Urothelium cell line (cell line): ENCODE measurements at places on chromosomes 1 and 21.
A peak's percentile ranks its signal among the peaks of the same experiment; 100 is the strongest.

DNA sequence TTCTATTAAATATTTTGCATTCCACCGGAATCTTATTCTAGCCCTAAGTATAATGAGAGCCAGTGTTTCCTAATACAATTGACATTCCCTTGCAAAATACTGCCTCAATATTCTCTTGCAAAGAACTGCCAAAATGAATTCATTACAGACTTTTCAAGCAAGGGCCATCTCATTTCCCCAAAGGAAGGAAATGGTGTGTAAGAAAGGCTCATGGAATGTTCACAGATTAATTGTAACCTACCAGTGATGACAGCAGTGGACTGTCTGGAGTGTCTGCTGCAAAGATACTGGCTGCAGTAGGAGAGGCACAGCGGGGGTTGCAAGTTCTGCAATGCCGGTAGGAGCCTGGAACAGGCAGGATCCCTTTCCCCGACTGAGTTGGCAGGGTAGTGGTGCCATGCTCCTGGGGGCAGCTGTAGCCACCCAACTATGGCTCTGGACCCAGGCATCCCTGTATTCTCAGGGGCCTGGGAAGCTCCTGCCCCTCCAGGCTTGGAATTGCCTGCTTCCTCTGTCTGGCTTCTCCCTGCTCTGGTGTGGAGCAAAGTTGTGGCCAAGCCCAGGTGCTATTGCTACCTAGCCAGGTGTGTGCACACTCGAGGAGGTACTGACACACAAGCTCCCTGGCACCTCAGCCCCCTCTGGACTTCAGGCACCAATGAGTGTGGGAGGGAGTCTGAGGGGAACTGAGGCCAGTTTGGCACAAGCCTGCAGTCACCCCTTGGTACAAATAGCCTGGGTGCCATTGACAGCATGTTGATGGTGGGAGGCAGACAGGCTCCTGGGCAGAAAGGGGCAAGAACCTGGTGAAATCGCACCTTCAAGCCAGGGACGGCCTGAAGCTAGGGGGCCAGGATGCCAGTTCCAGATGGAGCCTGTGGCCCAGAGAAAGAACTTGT, 1371.0 kb downstream of the KCNT2 start:
- DNase-seq: no peak

GRCh38 chr1:27601321-27601770, 2.6 kb downstream of the AHDC1 start:
- DNase-seq: no peak

DNA sequence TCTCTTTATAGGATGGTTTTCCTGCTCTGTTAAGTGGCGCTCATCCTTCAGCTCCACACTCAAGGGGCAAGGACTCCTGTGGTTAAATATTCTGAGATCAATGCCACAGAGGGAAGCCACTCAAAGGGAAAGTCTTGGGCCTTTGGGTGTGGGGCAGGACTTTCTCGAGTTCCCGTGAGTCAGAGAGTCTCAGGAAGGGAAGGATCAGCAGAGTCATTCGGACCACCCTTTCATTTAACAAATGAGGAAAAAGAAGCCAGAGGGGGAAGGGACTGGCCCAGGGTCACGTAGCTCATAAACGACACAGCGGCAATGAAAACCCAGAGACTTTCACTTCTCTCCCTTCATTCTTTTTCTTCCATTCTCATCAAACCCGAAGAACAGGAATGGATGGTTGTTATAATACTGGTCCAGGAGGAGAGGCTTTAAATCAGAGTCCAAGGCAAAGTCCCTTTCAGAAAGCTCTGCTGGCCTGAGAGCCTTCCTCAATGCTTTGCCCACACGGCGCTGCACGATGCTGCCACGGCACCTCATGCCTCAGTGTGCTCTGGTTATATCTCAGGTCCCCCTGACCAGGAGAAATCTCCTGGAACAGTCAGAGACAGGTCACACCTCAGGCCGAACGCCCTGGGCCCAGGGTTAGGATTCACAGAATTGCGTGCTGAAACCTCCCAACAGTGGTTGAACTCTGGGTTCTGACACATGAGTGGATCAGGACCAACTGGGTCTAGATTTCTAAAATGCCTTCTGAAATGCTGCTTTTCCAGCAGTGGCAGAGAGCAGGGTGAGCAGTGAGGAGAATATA, 65.3 kb downstream of the TENT5C start:
- DNase-seq: no peak

GRCh38 chr1:24803220-24803619, 58.0 kb downstream of the CLIC4 start:
- no peak for DNase-seq

- no peak for DNase-seq
Observed at GRCh38 chr21:45073301-45074047, 906 bp upstream of the ADARB1 start.

- no peak for DNase-seq
Observed at GRCh38 chr1:54791880-54792522, 9.1 kb downstream of the TTC22 start.

DNA sequence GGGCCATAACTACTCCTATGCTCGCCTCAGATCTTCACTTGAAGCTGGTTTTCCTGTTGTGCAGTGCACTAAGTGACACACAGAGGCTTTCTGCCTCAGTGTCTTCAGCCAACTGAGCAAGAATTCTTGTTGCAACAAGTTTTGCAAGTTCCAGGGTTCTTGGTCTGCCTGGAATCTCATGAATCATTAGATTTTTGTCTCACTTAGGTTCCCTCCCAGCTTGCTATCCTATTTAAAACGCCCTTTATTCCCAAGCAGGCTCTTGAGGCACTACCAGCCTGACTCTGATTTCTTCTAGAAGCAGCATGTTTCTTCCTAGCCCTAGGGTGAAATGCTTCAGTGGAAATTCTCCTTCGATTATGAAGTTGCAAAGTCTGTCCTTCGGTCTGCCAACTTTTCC, 158.8 kb downstream of the C1orf21 start:
- no peak for DNase-seq

- DNase-seq: no peak
Observed at GRCh38 chr1:12255913-12256312, 26.1 kb downstream of the VPS13D start.

DNA sequence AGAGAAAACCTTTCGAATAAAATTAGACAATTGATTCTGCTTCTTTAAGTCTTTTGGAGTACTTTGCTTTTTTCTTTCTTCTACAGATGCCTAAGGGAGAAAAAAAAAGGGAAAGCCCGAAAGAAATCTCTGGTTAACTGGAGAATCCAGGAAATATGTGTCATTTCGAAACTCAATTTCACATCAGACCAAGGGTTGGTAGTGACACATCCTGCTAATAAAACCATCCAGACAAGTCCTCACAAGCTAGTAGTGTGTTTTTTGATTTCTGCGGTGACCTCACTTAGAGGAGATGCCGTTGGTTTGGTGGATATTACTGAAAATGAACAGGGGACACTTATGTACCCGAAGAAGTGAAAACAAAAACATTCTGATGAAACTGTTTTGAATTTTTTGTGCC, 726.5 kb upstream of the ADAMTS5 start:
- peak; percentile 72 for DNase-seq

- no peak for DNase-seq
Observed at GRCh38 chr1:8456991-8457390, 139.1 kb downstream of the SLC45A1 start.

DNA sequence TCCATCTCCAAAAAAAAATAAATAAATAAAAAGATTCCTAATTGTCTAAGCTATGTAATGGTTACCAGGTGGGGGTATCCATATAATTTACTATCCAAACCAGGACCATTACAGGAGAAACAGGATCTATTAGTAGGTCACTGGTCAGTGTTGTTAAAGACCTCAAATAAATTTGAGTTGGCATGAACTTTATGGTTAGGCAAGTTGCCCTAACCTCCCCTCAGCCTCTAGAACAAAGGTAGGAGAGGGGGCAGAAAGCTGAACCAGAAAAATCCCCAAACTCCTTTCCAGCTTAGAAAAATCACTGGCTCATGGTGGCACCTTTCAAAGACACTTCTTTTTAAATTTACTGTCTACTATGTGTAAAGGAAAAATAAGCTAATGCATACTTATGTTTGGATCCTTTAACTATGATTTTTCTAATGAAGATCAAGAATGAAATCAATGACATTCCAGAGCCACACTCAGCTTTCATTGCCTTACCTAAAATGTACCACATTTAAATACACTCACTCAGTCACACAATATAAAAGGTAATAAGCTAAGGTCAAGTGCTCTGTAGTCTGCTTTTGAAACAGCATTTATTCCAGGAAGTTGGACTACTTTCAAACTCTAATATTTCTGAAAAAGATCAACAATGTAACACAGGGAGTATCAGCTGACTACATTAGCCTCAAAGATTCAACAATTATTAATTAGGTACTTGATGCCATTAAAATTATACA, 13.8 kb downstream of the EIF4G3 start:
- DNase-seq: no peak

GRCh38 chr1:206685334-206685768, 646 bp downstream of the MAPKAPK2 start:
- DNase-seq: peak; percentile 64

- no peak for DNase-seq
Observed at GRCh38 chr1:207313131-207313530, 8.3 kb upstream of the CD55 start.

DNA sequence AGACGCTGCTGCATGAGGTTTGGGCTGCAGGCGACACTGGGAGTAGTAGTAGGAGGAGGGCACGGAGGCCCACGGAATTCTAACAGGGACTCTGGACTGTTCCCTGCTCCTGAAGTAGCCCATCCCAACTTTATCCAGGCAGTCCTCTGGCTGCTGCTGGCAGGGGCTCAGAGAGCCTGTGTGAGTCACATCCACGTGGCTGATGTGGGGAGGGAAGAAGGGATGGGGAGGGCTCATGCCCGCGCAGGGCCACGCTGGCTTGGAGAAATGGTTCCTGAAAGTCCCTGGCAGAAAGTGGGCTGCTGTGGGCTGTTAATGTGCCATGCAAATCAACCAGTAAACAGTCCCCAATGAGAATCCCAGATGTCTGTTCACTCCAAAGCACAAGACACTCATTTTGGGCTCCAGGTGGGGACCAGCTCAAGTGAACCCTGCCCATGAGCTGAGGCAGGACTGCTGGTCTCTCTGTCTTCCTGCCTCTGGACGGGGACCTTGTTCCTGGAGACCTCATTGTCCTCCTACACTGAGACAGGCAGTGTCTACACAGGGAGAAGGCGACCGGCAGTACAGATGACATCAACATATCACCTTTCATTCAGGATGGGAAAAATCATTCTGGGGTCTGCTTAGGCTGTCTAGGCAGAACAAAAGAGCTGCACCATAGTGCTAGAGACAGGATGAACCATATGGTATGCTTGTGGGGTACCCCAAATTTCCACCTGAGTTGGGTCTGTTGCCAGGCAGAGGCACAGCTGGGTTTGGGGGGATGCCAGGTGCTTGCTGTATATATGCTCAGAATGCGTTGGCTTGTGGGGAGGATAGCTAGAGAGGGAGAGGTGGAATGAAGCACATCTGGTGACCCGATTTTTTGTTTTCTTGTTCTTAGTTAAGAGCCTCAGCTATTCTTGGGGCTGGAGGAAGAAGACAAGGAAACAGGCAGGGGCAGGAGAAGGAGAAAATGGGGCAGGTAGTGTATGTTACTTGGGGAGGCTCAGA, 57.9 kb upstream of the FMOD start:
- peak; percentile 86 for DNase-seq

- no peak for DNase-seq
Observed at GRCh38 chr1:182268669-182269068, 122.9 kb downstream of the GLUL start.

GRCh38 chr1:230464671-230465070, 38.5 kb upstream of the PGBD5 start:
- no peak for DNase-seq

DNA sequence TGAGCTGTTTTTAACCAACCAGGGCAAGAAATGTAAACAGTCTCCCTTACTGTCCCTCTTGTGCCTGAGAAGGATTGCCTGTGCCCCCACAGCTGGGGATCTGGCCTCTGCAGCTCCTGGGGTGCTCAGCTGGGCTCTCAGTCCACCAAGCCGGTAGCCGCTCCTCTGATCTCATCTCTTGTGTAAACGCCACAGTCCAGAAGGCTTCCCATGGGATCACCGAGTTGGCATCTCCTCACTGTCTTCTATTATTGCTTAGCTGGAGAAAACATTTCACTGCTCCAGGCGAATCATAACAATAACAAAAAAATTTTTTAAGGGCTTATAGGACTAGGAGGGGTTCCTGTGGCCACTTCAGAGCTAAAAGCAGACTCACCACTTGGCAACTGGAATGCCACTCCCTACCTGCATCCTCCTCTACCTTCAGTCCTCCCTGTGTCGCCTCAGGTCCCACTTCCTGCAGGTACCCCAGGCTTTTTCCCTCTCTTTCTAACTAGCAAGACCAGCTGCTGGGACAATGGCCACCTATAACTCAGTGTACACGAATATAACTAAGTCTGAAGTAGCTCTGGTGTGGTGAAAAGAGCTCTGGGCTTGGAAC, 75.8 kb downstream of the ATP1A1 start:
- DNase-seq: no peak

DNA sequence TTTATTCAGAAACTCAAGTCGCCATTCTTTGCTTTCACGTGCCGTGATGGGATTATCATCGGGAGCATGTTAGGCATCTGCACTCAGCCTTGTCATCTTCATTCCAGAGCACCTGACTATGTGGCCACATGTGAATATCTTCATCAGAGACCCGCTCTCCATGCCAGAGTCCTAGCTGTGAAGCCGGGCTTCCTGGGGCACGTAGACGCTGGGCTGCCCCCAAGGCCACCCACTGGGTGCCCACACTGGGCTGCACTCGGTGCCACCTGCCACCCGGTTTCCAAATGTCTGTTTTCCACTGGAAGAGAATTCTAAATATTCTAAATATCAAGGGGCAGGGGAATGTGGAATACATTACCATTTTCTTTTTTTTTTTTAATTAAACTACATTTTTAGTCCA, 43.8 kb downstream of the SLC37A1 start:
- DNase-seq: no peak
